Omental fat pad (tissue), 4 donors: ENCODE measurements at places on chromosomes 7 and 10. TPM values are rescaled to one million over a fixed set of nuclear protein-coding genes. Genes with fewer than 3 reads are reported as not detected.

DNA sequence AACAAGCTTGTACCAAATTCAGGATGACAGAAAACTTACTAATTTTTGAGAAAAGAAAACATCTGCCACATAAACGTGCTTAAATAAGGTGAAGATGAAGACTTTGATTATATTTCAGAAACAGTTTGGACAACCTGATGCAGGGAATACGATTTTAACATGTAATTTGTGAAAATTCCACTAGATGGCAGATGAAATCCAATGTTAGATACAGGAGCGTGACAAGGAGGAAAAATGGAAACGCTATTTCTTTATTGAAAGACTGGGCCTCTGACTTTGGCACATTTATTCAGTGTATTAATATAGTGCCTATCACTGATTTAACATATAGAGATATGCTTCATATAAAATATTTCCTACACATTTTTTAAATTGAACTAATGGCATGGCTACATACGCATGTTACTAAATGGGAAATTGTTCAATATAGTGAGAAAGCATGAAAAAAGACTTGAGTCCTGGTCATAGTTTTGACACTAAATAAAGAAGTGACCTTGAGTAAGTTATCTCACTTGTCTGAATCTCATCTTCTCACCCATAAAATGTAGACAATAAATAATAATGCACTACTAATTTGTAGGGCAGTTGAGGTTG is 60.7 kb downstream of the CD36 start:
- no peak for DNase-seq

DNA sequence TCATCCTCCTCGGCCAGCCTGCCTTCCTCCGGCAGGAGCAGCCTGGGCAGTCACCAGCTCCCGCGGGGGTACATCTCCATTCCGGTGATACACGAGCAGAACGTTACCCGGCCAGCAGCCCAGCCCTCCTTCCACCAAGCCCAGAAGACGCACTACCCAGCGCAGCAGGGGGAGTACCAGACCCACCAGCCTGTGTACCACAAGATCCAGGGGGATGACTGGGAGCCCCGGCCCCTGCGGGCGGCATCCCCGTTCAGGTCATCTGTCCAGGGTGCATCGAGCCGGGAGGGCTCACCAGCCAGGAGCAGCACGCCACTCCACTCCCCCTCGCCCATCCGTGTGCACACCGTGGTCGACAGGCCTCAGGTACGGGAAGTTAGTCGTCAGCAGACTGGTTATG is 21.1 kb downstream of the BAG3 start:
- DNase-seq = no peak

The BLNK gene
- 0.48 TPM for total RNA-seq

The TTYH3 gene
- total RNA-seq = 21.5 TPM
